T-cell (primary cell): ENCODE measurements at places on chromosomes 4 and X.

- no peak for DNase-seq
Measured at GRCh38 chrX:40504801-40505605, 75.8 kb upstream of the ATP6AP2 start.

DNA sequence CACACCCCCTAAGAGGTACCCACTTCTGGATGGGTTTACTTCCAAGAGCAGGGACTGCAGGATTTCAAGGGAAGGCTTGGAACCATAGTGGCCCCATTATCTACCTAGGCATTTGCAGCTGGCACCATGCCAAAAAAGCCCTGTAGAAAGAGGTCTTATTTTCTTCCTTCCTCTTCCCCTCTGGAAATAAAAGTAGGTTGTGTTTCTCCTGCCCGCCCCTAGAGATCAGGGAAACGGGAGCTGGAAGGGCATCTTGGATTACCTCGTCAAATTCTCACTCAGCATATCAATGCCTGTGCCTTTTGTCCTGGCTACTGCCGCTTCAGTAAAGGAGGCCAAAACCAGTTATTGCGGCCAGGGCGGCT is 1.6 kb downstream of the SCD5 start:
- no peak for DNase-seq

DNA sequence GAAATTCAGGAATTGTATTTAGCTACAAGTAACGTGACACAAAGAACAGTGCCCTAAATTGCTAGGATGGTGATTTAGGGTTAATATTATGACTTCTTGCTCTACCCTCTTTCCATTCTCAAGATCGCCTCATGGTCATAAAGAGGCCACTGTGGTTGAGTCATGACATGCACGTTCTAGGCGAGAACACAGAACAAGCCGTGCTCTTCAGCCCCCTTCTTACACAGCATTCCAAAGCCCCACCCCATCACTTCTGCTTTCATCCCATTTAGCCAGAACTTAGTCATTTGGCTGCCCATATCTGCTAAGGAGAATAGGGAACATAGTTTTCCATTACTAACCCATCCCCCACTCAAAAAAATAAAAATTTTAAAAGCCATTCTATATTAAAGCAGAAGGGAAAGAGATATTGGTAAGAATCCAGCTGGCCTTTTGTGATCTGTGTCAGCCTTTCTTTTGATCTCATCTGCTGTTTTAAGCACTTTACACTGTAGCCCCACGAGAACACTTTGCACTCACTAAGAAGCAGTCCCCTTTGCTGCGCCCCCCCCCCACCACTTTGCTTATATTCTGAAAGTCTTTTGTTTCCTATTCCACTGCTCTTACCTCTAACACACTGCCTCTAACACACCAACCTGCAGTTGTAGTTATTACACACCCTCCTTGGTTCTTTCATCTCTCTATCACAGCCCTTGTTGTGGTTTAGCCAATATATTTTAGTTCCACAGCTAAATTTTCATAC is 28.4 kb downstream of the NPNT start:
- no peak for DNase-seq

DNA sequence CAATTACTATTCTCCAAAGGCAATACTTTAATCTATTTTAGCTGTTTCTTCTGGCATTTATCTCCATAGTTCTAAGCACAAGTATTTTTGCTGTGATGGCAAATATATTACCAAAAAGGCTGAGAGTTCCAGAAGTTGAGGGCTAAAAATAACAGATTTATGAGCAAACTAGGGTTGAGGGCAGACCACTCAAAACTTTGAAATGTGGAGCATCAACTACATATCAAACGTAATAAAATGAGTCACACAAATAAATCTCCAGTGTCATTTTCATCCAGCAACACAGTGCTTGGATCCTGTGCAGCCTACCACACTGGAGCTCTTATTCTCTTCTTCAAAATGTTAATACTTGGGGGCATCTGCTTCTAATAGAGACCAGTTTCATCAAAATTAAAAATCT is 163.9 kb downstream of the HS3ST1 start:
- DNase-seq = no peak

DNA sequence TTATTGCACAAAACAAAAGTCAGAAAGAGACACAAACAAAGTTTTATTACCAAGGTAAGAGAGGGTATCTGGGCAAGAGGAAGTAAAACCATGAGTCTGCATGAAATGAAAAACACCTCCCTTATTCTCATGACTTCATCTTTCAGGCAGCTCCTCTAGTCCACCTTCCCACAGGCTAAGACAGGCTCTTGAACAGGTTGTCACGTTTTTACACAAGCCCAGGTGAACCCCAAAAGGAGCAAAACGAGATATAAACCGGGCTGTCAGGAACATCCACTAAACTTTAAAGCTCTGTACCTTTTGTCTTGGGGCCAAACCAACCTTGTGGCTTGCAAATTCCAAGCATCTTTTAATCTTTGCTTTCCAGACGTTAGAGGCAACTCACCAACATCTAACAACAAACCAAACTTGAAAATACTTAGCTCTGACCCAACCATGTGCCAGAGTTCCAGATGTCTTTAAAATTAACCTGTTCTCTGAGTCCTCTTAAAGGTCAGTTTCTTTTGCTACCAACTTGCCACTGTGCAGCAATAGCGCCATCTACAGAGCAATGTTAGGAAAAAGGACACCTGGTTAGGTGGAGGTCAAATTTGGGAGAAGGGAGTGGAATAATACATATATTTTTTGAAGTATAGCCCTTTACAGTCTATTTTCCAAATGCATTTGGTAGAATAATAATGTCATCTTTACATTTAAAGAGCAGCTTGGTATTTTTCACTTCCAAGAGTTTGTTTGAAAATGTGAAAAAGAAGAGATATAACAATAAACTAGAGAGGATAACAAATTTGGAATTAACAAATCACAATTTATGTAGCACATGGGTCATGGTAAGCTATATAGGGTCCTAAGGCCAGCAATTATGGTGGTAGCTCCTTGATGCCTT is 73.1 kb downstream of the QRFPR start:
- peak; percentile 30 for DNase-seq

- no peak for DNase-seq
Measured at GRCh38 chr4:95107635-95108034, 349.9 kb downstream of the BMPR1B start.

- no peak for DNase-seq
Measured at GRCh38 chr4:189597341-189597740, 343.3 kb upstream of the FRG1 start.

GRCh38 chr4:42390622-42391354 is 6.5 kb upstream of the SHISA3 start:
- DNase-seq = no peak
